ENCODE measurements at places on chromosomes 2 and 18.

- DNase-seq, result peak; percentile 81
Observed at GRCh38 chr18:59696311-59697235, 650 bp downstream of the CCBE1 start.

- DNase-seq, result no peak
Observed at GRCh38 chr2:200351815-200352214, 45.3 kb downstream of the SPATS2L start.

DNA sequence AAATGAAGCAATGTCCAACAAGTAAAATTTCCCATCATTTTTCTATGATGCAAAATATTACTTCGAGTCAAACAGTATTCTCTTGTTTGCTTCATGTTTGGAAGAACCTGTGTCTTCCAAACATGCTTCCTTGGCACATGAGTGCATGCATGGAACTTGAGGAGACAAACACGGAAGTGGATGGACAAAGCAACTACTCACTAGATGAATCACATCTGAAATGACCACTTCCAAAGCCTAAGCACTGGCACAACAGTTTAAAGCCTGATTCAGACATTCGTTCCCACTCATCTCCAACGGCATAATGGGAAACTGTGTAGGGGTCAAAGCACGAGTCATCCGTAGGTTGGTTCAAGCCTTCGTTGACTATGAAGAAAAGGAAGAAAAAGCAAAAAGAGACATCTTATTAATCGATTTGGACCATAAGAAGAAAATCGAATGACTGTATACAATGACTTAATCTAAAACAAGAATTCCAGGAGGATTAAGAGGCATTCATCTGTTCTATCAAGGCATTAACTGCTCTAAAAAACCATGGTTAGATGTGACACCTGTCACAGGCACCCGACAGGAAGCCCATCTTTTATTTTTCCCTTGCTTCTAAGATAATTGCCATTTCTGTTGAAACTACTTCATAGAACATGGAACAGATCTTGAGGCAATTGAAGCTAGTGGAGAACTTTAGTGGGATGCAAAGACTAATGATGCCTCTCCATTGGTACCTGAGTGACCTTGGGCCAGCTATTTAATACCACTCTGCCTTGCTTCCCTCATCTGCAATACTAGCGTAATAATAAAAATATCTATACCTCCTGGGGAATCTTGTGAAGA lies 56.0 kb downstream of the ATIC start:
- no peak for DNase-seq

DNA sequence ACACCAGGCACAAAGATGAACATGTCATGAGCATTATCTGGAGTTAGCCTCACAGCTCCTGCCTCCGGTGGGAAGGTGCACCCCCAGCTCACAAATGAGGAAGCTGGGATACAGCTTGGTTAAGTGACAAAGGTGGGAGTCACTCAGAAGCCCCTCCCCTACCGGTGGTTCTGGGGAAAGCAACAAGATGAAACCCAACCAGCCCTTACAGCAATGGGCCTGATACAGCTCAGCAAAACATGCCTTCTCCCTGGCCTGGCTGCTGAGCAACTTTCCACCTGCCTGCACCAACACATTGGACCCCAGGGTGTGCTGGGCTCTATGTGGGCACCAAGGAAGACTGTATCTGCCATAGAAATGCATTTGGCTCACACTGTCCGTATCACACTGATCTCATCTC lies 113.2 kb downstream of the GYPC start:
- DNase-seq, result no peak

GRCh38 chr2:45117383-45117782 lies 108.1 kb upstream of the SIX2 start:
- DNase-seq, result no peak

GRCh38 chr2:204024503-204024902 lies 87.9 kb downstream of the ICOS start:
- DNase-seq, result peak; percentile 73

- DNase-seq, result no peak
Observed at GRCh38 chr2:144469798-144470197, 50.1 kb downstream of the ZEB2 start.

- no peak for DNase-seq
Observed at GRCh38 chr18:50011813-50012435, 183.0 kb downstream of the MYO5B start.

DNA sequence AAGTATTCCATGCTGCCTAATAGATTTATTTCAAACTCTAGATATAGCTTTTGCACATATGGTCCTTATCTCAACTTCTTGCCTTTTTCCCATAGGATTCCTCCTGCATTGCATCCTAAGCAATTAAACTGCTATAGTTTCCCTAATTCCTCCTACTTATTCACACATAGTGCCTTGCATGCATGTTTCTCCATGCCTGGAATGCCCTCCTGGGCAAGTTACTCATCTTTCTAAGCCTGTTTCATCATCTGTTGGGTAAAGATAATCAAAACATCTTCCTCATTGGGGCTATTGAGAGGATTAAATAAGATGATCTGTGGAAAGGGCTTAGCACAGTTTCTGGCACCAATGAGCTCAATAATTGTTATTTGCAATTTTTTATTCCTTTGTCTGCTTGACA lies 726.5 kb downstream of the SLC4A3 start:
- DNase-seq, result no peak

Measured in GM23338 (cell line).